Thoracic aorta (tissue), 2 donors: ENCODE measurements at places on chromosomes 16 and 17.

- DNase-seq, result no peak
These were observed 2.6 kb downstream of the ANKRD40CL start for GRCh38 chr17:50764734-50765149.

GRCh38 chr16:49640581-49640980 lies 215.3 kb downstream of the ZNF423 start:
- DNase-seq, result no peak

DNA sequence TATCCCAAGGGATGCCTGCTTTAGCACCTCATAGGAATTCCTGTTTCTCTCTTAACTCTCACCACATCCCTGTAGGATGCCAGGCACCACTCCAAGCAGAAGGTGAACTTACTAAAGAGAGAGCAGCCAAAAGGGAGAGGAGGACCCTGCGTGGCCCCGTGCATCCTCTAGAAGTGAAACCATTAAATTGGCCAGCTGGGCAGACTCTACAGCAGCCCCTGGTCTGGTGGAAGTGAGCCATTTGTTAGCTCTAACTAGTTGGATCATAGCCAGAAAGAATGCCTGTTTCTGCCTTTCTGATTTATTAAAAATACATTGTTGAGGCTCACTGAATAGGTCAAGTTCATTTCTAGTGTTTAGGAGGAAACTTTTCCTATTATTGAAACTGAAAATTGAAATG lies 22.3 kb downstream of the TMEM11 start:
- no peak for DNase-seq

DNA sequence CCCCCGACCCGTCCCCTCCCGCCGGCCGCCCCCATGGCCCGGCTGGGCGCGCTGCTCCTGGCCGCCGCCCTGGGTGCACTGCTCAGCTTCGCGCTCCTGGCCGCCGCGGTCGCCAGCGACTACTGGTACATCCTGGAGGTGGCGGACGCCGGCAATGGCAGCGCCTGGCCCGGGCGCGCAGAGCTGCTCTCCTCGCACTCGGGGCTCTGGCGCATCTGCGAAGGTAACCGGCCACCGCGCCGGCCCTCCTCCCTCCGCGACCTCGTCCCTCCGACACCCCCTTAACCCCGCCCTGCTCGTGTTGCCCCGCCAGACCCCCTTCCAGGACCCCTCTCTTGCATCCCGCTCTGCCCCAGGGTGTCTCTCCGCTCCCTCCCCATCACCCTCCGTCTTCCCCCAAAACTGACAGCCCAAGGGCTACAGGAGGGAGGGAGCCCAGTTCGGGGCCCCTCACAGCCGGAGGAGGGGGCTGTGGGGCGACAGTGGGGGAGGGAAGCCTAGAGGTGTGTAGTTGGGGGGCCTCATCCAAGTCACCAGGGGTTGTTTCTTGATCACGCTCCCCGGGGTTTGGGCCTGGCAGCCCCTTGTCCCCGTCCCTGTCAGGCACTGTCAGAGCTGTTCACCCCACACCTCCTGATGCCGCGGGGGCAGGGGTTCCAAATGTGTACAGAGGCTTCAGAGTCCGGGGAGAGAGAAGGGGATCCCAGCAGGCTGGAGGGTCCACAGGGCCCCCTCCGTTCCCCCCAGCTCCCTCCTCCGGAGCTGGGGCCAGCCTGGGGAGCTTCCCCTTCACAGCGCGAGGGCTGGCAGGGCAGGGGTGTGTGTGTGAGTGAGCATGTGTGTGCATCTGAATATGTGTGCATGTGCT lies 794 bp downstream of the TMEM235 start:
- DNase-seq, result no peak

DNA sequence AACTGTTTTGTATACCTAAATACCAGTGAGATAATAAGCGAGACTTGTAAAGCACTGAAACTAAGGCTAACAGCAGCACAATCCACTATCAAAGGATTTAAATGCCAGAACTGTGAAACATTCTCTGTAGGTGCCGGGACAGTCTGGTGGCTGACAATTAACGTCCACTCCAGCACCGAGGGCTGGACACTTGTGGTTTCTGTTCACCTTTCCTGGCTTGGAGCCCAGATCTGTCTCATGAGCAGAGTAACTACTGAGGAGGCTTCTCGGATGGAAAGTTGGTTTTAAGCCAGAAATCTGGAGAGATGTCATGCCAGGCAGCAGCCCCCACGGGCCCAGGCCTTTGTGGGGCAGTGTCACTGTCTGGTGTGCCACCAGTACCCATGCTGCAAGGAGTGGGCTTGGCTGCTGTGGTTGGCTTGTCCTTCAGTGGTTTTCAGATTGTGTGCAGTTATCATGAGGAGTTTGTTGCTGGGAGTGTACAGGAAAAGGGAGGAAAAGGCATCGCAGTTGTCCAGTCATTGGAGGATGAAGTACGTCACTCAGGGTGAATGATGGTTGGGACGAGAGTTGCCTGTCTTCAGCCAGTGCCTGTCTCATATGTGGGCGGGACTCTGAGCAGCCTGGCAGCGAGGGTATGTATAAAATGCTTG lies 35.5 kb downstream of the UBN1 start:
- no peak for DNase-seq

DNA sequence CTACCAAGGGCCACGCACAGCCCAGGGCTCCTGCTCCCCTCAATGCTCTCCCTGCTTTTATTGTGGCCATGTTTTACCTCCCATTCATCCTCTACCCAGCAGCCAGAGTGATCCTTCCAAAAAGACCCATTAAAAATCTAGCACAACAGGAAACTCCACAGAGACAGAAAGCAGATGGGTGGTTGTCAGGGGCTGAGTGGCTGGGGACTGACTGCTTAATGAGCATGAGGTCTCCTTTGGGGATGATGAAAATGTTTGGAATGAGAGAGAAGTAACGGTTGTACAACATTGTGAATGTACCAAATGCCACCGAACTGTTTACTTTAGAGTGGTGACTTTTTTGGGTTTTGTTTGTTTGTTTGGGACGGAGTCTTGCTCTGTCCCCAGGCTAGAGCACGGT lies 107.4 kb downstream of the GAS7 start:
- no peak for DNase-seq

- no peak for DNase-seq
These were observed 12.8 kb upstream of the PRR14 start for GRCh38 chr16:30637944-30638343.

GRCh38 chr17:30599428-30600059 lies 122.3 kb downstream of the GOSR1 start:
- DNase-seq, result no peak

DNA sequence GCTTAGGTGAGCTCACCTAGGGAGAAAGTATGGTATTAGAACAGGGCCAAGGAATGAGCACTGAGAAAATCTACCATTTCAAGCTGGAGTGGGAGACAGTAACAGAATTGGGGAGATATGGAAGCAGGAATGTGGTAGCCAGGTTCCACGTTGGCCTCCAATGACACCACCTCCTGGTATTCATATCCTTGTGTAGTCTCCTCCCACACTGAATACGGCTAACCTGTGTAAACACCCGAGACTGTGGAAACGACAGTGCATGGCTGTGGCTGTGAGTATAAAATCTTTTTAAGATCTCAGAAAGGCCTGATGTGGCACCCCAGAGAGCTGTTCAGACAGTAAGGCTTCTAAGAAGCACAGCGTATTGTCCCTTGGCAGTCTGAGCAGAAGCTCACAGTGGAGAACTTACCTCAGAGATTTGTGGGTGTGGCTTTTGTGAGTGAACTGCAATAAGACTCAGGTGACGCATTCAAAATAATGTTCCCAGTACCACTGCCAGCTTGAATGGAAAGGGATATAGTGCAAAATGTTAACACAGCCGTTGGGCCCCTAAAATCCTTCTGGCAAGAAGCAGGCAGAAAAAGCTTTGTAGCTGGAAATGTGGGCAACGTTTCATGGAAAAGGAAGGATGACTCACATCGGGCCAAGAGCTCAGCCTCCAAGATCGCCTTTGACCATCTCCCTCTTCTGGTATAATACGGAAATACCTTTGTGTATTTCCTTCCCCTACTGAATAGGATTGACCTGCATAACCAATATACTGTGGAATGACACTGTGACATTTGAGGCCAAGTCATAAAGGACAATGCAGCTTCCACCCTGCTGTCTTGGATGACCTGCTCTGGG lies 14.4 kb downstream of the SDR42E1 start:
- DNase-seq, result no peak

DNA sequence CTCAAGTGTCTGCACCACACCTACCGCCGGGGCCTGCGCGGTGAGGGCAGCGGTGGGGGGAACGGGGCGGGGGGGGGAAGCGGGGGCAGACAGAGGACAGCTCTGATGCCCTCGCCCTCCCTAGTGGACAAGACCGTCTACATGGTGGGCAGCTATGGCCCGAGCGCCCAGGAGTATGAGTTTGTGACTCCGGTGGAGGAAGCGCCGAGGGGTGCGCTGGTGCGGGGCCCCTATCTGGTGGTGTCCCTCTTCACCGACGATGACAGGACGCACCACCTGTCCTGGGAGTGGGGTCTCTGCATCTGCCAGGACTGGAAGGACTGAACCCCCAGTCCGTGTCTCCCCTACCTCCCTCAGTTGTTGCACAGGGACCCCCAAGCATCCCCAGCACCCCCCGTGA lies 473 bp upstream of the PDIA2 start:
- no peak for DNase-seq

- DNase-seq, result no peak
These were observed 40.7 kb downstream of the TMEM186 start for GRCh38 chr16:8756755-8757154.

- DNase-seq, result no peak
These were observed 447.6 kb upstream of the PSMD7 start for GRCh38 chr16:73848993-73849392.

- no peak for DNase-seq
These were observed 45.6 kb upstream of the ENPP7 start for GRCh38 chr17:79685121-79685520.

DNA sequence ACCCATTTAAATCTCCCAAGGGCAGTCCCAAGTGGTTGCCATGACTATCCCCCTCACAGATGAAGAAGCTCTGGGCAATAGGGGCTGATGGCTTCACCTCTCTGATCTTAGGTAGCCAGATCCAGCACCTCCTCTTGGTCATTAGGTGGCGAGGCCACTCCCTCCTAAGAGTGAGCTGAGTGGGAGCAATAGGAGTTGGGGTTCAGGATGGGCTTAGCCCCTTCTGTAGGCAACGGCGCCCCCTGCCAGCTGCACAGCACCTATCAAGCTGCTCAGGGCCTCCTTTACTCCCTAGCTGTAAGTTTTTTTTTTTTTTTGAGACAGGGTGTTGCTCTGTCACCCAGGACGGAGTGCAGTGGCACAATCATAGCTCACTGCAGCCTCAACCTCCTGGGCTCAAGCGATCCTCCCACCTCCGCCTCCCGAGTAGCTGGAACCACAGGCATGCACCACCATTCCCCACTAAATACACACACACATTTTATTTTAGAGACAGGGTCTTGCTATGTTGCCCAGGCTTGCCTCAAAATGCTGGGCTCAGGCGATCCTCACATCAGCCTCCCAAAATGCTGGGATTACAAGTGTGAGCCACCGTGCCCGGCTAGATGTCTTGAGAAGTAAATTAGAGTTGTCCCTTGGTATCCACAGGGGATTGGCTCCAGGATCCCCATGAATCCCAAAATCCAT lies 3.5 kb upstream of the RRAD start:
- no peak for DNase-seq

- no peak for DNase-seq
These were observed 51.2 kb upstream of the DHX40 start for GRCh38 chr17:59513934-59514841.

- DNase-seq, result no peak
These were observed 1.1 kb downstream of the GAS7 start for GRCh38 chr17:10197362-10197720.

- DNase-seq, result no peak
These were observed 30.3 kb downstream of the KLHDC4 start for GRCh38 chr16:87735270-87736007.

DNA sequence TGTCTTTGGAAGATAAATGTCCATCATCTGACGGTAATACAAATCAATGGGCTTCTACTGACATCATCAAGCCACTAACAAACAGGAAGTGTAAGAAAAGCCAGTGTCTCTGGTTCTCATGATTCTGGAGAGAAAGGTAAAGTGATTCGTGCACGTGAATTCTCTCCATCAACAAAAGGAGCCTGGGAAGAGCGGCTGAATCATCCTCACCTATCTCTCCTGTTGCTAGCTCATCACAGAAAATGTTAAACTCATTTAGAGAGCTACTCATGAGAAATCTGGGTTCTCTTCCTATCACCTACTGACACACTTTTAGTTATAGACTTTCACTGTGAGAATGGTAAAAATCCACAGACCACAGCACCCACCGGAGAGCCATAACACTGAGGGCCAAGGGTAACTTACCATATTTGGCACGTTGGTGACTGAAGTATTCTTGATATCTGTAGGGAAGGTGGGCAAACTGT lies 70.3 kb downstream of the CREBBP start:
- DNase-seq, result no peak

DNA sequence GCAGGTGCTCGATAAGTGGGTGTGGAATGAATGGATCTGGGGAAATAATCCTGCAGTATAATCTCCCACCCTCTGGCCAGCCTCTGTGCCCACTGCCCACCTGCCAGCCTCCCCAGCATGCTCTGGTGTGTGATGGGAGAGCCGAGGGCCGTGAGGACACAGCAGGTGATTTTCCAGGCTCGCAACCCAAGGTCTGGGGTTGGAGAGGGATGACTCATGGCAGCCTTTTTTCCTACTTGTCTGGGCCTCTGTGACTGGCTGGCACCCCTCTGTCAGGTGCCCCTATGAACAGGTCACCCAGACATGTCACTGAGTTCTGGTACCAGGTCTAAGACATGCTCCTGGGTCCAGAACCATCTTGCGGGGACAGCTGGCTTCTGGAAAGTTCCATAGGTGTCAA lies 385.7 kb upstream of the TNRC6C start:
- DNase-seq, result no peak

DNA sequence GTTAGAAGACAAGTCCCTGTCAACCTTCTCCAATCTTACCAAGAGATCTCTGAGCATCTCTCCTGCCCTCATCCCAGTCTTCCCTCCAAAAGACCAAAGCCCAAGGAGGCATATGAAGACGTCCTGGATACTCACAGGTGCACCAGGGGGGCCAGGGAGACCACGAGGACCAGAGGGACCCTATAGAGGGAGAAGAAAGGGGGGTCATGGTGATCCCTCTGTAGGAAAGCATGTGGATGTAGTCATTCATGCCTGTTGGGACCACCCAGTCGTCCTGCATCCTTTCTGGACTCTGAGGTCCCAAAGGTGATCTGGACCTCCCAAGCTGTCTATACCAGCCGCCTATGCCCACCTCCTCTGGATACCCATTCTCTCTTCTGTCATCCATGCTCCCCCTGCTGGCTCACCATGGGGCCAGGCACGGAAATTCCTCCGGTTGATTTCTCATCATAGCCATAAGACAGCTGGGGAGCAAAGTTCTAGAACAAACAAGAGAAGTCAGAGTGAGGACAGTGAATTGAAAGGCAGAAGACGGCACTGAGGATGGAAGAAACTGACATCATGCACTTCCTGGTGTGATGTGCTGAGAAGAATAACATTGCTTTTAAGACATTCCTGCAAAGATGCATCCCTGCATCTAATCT lies 3.3 kb downstream of the COL1A1 start:
- no peak for DNase-seq

DNA sequence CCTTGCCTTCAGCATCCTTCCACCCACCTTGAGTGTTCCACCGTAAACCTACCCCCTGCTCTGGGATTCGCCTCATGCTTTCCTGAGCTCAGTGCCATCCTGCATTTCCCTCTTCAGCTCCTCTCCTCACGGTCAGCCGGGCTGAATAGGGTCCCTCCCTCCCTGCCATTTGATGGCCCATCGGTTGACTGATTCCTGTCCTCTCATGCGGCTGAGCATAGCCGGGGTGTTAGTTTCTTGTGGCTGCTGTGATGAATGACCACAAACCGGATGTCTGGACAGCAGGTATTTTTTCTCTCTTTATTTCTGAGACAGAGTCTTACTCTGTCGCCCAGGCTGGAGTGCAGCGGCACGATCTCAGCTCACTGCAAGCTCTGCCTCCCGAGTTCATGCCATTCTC lies 44.1 kb upstream of the MGAT5B start:
- DNase-seq, result no peak

- no peak for DNase-seq
These were observed 5.0 kb downstream of the FHOD1 start for GRCh38 chr16:67242138-67242730.
